ENCODE measurements at places on chromosomes 1 and 21.

DNA sequence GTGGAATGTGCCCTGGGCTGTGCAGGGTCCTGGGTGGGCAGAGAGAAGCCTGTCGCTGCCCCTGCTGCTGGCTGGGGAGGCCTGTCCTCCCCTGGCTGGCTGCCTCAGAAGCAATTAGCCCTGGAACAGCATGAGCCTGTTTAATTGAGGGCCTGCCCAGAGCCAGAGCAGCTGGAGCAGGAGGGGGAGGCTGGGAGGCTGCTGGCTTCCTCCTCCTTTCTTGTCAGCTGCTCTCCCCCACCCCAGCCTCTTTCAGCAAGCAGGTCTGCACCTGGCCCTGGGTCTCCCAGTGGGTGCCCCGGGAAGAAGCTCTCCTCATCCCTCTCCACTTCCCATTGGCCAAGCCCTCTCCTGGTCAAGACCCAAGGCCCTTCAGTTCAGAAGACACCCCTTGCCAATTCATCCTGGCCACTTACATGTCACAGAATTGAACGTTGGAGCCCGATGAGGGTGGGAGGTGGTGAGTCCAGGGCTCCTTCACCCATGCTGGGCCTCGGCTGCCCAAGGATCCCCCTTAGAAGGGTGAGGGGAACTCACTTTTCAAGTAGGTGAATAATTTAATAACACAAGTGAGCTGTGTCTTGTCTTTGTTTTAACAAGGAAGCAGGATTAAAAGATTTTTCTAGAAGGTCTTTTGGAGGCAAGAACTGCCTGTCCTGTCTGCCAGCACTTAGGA lies 13.2 kb downstream of the AMPD2 start:
- no peak for DNase-seq

DNA sequence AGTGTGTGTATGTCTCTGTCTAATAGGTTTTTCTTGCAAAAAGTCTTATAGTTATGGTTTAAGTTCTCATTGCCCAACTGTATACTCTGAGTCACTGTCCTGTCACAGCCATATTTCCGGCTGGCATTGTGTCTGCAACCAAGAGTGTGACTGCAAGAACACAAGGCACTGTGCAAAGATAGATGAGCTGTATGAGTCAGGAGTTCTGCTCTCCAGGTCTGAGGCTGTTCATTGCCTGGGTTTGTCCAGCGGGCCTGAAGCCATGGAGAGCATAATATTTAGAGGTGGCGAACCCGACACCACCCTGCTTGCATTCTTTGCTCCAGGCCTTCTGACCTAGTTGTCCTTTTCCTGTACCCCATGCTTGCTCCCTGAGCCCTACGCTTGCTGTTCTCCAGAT lies 50.9 kb upstream of the CNIH3 start:
- no peak for DNase-seq

DNA sequence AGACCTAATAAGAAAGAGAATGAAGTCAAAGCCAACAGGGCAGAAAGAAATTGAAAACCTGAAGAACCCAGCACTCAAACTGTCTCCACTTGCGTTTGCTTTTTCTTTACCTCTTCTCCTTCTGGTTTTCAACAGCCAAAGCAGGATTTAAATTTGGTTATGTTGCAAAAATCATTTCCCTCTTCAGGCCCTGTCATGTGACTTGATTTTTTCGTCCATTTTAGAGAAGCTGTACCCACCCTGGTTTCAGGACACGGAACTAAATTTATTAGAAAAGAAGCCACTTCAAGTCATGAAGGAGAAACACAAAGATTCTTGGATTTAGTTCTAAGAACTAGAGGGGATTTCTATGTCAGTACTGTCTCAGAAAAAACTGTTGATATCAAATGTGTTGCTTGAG lies 1.0 kb upstream of the SYNJ1 start:
- DNase-seq = no peak

GRCh38 chr1:201655910-201656309 lies 117.0 kb downstream of the NAV1 start:
- DNase-seq = no peak

GRCh38 chr1:205470131-205470530 lies 14.3 kb upstream of the BLACAT1 start:
- DNase-seq = no peak

GRCh38 chr1:61377242-61377958 lies 295.0 kb downstream of the NFIA start:
- no peak for DNase-seq

GRCh38 chr21:41373253-41373652 lies 11.4 kb downstream of the MX2 start:
- DNase-seq = no peak

GRCh38 chr1:226548256-226549093 lies at the start of gene STUM:
TSS of gene STUM (plus strand) at chr1:226548764. CDS start at chr1:226548905, 141 bp downstream.
- DNase-seq = peak; percentile 55

GRCh38 chr1:3093898-3094626 lies 25.1 kb downstream of the PRDM16 start:
- no peak for DNase-seq

DNA sequence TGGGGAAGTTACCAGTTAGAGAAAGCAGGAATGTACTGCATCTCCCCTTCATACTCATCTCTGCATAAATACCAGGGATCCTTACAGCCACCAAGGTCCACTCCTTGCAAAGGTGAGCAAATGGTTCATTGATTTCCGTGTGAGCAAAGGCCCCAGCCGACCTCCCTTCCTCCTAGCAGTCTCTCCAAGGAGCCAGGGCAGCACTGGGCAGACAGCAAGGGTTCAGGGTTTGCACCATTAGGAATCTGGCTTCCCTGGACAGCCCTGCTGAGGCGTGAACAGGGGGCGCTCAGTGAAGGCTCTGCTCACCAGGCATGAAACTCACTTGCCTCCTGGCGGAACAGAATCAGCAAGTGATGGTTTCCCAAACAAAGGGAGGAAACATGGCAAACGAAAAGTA lies 65.7 kb downstream of the MRPL37 start:
- no peak for DNase-seq

GRCh38 chr21:30189773-30190172 lies 23.2 kb upstream of the CLDN17 start:
- no peak for DNase-seq

DNA sequence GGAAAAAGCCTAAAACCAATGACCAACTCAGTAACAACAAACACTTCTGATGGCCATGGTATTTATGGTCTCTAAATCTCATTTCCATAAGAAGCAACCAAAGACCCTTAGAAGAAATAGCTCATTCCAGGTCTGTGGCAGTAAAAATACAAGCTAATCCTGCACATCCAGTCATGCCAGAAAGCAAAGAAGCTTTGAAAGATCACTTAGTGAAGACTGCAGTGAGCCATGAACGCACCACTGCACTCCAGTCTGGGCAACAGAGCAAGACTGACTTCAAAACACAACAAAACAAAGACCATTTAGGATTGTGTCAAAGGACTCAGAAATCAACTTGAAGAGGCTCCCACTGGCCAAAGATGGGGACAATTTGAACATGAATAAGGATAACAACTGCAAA lies 18.4 kb upstream of the ELK4 start:
- no peak for DNase-seq

DNA sequence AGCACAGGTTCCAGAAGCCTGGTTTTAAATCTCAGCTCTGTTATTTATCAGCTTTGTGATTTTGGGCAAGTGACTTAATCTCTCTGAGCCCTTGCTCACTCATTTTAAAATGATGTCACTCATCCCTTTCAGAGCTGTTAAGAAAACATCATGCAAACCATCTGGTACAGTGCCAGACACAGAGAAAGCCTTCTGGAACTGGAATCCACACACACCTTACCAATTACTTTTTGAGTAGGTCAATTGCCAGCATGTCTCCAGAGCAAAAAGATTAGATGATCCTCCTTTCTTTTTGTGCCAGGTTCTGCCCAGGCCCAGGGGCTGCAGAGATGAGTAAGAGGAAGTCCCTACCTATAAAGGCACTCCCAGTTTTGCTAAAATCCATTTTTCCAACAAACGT lies 61.3 kb downstream of the ROR1 start:
- no peak for DNase-seq

- DNase-seq = peak; percentile 89
These were observed 22.7 kb upstream of the IFNGR2 start for GRCh38 chr21:33380483-33380998.

DNA sequence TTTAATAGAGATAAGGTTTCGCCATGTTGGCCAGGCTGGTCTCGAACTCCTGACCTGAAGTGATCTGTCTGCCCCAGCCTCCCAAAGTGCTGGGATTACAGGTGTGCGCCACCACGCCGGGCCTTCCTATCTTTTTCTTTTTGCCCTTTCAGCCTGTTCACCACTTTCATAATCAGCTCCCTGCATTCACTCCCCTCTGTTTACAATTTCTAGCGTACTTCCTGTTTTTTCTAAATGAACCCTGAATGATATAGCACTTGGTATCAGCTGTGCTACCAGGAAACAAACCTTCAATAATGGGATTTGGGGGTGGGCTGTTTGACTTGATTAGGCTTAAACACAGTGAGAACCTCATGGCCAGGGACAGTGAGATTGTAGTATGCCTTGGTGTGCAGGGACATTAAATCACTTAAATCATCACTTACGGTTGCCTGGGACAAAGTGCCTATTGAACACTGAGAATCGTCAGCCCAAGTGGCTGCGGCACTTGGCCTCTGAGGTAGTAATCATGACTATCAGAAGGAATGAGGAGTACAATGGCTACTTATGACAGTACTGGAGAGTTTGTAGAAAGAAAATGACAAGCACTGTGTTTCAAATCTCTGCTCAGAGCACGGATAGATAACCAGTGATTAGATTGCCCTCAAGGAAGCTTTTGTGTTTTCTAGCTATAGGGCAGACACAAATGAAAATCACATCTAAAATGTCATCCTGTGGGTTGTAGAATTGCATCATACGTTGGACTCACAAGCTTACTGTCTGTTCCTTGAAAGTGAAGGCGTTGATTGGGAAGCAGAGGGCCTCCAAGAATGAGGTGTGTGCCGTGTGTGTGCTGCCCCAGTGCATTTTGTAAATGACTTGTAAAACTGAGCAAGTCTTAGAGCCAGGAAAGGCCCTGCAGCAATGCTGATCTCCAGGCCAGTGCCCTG lies 661.8 kb downstream of the MATN1 start:
- no peak for DNase-seq

GRCh38 chr1:116445534-116445933 lies 72.5 kb downstream of the ATP1A1 start:
- DNase-seq = no peak

DNA sequence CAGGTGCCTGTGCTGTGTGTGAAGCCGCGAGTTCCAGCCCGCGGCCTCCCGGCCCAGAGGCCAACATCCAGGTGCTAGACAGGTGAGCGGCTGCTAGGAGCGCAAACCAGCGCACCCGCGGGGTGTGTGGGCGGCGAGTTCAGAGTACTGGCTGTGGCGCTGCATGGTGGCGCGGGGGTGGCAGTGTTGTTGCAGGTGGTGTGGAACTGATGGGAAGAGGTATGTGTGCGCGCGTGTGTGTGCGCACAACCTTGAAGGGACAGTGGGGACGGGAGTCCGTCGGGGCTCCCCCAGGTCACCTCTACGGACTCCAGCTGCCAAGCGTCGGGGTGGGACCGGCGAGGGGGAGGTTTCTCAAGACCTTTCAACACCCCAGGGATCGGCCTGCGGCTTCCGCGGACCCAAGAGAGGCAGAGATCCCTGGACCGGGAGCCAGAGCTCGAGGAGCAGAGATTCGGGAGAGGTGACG lies 433 bp upstream of the DMBX1 start:
- DNase-seq = peak; percentile 72

DNA sequence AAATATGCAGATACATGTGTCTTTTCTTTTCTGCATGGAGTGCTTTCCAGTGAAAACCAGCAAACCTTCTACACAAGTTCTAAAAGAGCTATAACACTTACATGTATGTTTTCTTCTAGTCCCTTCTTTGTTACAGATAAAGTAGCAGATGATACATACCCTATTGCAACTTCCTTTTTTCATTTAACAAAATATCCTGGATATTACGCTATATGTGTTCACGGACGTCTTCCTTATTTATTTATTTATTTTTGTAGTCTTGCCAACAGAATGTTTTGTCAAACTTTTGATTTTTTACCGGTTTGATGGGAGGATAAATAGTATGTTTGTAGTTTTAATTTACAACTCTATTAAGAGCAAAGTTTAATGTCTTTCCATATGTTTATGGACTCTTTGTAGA lies 5.2 kb upstream of the GALNT2 start:
- DNase-seq = no peak

DNA sequence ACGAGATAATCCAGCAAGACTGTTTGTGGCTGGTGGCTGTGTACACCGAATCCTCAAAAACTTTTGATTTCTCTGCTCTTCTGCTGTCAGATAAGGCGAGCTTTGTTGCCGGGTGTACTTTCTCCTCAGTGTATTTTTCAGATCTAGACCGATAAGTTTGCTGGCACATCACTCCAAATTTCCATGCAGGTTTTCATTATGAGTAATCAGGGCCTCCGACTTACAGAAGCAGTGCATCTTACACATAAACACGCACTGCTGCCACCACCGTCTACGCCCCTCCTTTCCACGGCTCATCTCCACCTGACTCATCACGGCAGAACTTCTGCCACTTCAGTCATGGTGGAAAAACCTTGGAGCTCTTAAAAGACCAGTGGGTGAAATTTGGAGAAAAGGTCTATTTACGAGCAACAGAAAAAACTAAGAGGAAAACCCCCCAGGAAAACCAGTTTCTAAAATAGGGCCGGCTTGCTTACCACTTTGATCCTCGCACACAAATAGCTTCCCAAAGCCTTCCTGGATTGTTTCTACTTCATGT lies 7.7 kb downstream of the ZBTB21 start:
- peak; percentile 75 for DNase-seq

- DNase-seq = no peak
These were observed at the start of gene NTMT2 for GRCh38 chr1:170145770-170146676. TSS of gene NTMT2 (plus strand) at chr1:170145959. CDS start at chr1:170146108, 149 bp downstream.

- DNase-seq = no peak
These were observed 43.3 kb upstream of the PUM1 start for GRCh38 chr1:31108861-31109260.

- no peak for DNase-seq
These were observed 137.4 kb downstream of the FGGY start for GRCh38 chr1:59434336-59434735.

DNA sequence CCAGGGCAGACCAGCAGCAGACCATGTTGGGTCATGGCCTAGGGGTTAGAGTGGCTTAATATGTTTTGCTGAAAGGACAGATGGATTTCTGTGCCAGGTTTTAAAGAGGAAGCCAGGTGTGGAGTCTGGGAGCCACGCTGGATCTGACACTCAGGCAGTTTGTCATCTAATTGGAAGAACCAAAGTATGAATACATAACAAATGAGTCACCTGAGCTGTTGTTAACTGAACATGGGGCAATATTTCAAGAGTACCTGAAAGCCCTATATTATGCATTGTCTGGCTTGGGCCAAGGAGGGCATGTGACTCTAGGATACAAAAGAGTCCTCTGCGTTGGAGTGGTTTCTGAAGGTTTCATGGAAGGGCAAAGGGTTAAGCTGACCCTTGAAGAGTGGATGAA lies 70.6 kb downstream of the LMO4 start:
- DNase-seq = no peak

GRCh38 chr1:245179706-245180105 lies 24.9 kb downstream of the KIF26B start:
- DNase-seq = no peak

DNA sequence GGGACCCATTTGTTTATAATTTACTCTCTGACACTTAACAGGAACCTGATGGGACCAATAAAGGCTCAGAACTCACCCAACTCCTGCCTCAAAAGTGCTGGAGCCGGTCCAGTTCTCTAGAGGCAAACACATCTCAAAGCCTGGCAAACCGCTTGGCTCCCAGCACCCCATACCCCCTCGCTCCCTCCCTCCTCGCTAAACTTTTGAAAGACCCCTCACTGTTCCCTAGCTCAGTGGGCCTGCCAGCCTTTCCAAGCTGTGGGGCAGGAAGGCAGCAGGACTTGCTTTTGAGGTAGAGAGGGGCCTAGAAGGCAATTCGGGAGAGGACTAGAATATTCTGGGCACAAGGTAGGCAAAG lies 40.2 kb downstream of the PAX7 start:
- DNase-seq = no peak

- DNase-seq = no peak
These were observed 655.2 kb downstream of the LMO4 start for GRCh38 chr1:87983841-87984240.
